ENCODE measurements at places on chromosomes 2 and 18.

- DNase-seq: no peak
Observed at GRCh38 chr18:25795213-25795612, 295.2 kb downstream of the SS18 start.

DNA sequence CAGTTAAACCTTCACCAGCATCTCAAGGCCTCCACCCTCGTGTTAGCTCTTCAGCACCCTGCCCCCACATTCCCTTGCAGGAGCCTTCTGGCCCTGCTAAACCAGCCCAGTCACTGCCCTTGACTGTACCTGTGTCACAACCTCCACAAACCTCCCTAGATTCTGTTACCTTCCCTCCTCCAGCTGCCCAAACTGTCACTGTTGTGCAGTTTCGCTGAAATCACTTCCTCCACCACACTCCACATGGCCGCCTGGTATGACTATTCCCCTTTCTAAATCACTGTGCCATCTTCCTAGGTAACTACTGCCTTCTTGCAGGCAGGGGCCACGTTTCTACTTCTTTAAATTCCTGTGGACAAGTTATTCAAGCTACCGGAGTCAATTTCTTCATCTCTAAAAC, 160.2 kb downstream of the GALNT14 start:
- DNase-seq: no peak

DNA sequence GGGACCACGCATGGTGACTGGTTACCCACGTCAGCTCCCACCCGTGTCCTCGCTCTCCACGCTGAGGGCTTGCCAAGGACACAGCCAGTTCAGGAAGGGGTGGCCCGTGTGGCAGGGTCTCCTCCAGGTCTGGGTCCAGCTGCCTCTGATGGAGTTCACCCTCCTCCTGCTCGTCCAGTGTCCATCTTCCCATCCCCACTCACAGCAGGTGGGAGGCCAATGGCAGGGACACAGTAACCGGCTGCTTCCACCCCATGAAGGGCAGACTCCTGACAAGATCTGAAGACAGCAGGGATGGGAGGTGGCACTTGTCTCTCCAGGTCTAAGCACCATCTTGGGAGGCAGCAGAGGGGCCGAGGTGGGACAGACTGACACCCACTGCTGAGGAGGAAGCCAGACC, 106.4 kb downstream of the NDUFA10 start:
- no peak for DNase-seq

DNA sequence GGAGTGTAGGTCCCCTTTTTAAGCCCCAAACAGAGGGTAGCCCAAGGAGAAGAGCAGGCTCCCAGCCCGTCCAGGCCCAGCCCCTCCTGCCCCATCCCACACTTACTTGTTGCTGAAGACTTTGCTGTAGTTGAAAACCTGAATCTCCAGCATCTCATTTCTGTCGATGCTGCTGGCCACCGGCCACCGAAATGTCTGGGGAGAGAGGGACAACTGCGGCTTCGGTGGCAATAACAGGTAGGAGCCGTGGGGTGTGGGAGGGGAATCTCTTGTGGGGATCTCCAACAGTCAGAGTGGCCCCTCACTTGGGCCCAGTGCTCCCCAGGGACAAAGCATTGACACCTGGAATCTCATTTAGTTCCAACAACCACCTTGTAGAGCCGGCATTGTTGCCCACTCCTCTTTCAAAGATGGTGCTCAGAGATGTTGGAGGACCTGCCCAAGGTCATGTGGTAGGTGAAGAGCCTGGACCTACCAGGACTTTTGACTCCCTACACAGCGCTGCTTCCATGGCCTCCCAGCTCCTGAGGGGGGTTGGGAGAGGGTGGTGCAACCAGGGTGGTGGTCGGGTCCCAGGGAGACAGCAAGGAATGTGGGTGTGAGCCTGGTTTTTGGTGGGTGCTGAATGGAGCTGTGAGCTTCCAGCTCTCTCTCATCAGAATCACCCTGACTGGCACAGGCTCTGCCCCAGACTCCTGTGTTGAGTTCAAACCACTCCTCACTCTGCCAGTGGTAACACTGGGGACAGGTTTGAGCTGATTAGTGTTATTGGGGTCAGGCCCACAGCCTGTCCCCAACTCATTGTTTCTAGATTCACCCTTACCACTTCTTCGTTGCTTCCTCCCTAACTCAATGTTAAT, 50.0 kb upstream of the OTOF start:
- no peak for DNase-seq

DNA sequence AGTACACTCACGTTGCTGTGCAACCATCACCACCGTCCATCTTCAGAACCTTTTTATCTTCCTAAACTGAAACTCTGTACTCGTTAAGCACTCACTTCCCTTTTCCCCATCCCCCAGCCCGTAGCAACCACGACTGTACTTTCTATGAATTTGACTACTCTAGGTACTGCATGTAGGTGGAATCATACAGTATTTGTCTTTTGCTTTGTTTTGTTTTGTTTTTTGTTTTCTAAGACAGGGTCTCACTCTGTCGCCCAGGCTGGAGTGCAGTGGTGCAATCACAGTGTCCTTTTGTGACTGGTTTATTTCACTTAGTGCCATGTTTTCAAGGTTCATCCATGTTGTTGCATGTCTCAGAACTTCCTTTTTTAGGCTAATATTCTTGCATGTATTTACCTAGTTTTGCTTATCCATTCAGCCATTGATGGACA, 7.0 kb upstream of the TYMS start:
- DNase-seq: no peak

DNA sequence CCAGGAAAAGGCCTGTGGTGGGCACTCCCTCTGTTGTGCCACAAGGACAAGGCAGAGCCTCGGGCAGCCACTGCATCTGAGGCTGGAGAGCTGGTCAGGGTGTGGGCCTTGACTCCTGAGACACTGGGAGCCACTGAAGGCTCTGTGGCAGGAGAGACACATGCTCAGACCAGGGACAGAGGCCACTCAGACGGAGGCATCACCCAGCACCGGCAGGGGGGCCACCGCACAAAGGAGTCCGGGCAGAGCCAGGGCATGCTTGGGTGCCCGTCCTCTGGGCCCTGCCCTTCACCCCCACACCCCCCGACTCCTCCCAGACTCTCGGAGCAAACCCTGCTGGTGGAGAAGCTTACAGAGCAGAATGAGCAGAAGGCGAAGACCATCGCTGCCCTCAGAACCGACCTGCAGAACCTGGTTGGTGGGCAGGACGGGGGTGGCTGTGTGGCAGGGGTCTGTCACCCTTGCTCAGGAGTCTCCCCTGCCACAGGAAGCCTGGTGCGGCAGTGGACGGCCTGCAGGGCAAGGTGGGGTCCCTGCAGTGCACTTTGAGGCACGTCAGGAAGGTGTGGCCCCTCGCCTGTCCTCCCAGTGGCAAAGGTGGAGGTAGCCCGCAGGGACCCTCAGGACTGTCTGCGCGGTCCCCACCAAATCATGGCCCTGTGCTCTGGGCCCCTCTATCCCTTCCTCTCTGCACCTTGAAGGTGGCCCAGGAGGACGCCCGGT, 26.0 kb downstream of the CROCC2 start:
- no peak for DNase-seq

DNA sequence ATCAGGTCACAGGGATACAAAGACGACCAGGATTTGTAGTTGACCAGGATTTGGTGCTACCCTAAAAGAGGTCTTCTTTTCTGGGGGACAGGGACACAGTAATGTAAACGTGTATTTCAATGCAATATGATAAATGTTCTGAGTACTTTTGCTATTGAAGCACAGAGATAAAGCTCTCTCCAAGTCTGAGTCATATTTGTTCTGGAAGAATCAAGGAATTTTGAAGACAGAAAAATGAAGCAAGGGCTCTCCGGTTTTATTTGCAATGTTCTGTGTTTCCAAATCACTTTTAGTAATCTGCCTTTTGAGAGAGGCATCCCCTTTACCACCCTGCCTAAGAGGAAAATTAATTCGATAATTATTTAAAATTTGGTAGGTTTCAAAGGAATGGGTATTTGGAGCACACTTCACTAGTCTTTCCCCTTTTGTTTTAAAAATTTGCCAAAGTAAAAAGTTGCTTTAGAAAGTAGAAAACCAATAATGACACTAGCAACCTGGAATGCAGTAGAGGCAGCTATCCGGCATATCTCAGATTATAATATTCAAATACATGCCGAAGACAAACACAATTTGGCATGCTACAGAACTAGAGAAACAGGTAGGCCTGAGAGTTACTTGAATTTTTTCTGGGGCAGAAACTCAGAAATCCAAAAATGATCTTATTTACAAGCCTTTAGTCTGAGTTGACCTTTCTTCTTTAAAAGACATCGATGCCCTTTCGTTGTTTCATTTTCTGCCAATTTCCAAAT, 82.7 kb downstream of the MREG start:
- no peak for DNase-seq

- DNase-seq: no peak
Observed at GRCh38 chr2:203533676-203534591, 1.2 kb downstream of the RAPH1 start.

- DNase-seq: no peak
Observed at GRCh38 chr2:69811018-69811417, 18.4 kb upstream of the GMCL1 start.

DNA sequence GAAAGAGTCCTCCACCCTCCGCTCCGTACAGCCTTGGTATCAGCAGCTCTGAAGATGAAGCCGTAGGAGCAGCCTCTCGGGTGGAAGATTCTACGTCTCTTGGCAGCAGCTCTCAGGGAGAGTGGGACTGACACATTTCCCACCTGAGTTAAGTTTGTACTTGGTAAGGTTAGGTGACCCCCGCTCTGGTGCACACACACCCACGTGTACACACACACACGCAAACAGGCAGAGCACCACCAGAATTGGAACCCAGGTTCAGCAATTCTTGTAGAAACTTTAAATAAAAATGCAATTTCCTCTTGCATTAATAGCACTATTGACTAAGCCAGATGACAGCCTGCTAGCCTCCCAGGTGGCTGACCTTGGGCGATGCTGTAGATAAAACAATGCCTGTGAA, 111.5 kb downstream of the MBP start:
- DNase-seq: no peak

DNA sequence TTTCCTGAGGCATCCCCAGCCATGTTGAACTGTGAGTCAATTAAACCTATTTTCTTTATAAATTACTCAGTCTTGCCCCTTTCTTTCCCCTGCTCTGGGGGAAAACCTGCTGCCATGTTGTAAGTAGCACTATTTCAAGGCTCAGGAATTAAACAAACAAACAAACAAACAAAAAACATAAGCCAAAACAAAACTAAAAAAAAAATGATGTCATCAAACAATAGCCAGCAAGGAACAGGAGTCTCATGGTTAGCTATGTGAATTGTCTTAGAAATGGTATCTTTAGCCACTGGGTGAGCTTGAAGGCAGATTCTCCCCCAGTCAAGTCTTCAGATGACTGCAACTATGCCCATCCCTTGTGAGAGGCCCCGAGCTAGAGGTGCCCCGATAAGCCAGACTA, 823.4 kb upstream of the ZEB2 start:
- DNase-seq: no peak

GRCh38 chr2:151672277-151672676, 62.0 kb downstream of the NEB start:
- DNase-seq: no peak

GRCh38 chr2:239212929-239213642, 187.7 kb downstream of the HDAC4 start:
- DNase-seq: no peak

- DNase-seq: peak; percentile 62
Observed at GRCh38 chr2:30422444-30423040, 24.5 kb upstream of the LCLAT1 start.

- no peak for DNase-seq
Observed at GRCh38 chr18:48842259-48843061, 108.3 kb downstream of the SMAD7 start.

GRCh38 chr2:14975381-14975780, 342.9 kb downstream of the LRATD1 start:
- no peak for DNase-seq

- DNase-seq: no peak
Observed at GRCh38 chr2:7084601-7085000, 167.4 kb downstream of the RNF144A start.

GRCh38 chr2:233546101-233546500, 20.5 kb downstream of the USP40 start:
- DNase-seq: no peak

- no peak for DNase-seq
Observed at GRCh38 chr2:157349949-157350515, 24.4 kb upstream of the ERMN start.

DNA sequence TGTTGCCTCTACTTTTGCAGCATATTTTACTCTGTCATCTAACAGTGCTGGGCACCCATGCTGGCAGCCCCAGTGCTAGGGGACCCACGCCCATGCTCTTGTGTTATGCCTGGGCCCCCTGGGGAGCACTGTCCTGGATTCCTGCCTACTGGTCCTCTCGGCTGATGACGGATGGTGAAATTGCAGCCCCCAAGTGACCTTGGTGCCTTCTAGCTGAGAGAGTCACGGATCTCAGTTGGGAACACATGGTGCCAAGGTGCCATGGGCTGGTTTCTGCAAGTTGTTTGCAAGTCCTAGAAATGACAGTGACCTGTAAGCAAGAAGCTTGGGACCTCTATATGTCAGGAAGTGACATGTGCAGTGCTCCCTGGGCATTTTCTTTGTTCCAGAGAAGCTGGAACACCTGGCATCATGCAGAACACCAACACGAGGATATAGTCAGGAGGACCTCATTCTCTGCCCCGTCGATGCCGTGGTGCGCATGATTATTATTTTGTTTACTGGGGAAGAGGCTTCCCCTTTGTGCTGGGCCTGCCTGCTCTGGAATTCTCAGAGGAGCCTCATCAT, 187.6 kb downstream of the LDLRAD4 start:
- DNase-seq: no peak

GRCh38 chr2:84290537-84290936, 168.5 kb downstream of the SUCLG1 start:
- DNase-seq: no peak

DNA sequence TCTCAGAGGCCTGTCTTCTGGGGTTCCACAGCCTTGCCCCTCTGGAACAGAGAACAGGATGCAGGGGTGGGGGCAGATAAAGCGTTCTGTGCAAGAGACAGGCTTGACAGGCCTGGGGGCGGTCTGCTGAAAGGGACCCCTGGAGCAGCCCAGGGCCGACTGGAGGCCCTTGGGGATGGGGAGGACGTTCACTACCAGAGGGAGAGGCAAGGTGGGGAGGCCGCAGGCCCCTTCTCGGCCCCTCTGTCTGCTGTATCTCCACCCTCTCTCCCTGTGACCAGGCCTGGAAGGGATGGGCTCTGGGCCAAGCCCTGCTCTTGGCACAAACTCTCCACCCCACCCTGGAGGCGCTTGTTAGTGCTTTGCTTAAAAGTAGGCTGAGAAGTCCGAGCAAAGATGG, 27.3 kb upstream of the INHBB start:
- no peak for DNase-seq

- DNase-seq: no peak
Observed at GRCh38 chr2:63425079-63425416, 163.2 kb downstream of the WDPCP start.

GRCh38 chr2:26721115-26722032, 28.9 kb downstream of the KCNK3 start:
- no peak for DNase-seq
